Left ventricle myocardium superior (tissue), 1 donor: ENCODE measurements at places on chromosomes 5 and 9. TPM values are rescaled to one million over a fixed set of nuclear protein-coding genes. Genes with fewer than 3 reads are reported as not detected.

INSL4 gene
- total RNA-seq = not detected

ST8SIA4 gene
- total RNA-seq = 5.4 TPM

PCDHGA8 gene
- 9.1 TPM for total RNA-seq

FCN2 gene
- total RNA-seq = not detected

ADAMTSL1 gene
- total RNA-seq = 0.97 TPM

PLAC8L1 gene
- 0.45 TPM for total RNA-seq

SLC36A2 gene
- 0.22 TPM for total RNA-seq

TRIO gene
- total RNA-seq = 57.0 TPM

CPLANE1 gene
- total RNA-seq = 10.3 TPM

ZCCHC10 gene
- 16.7 TPM for total RNA-seq

NKD2 gene
- total RNA-seq = 3.4 TPM

ADGRD2 gene
- not detected for total RNA-seq

TAF11L5 gene
- not detected for total RNA-seq

DPYSL3 gene
- total RNA-seq = 19.5 TPM

TMEM174 gene
- total RNA-seq = not detected

TCERG1 gene
- 15.5 TPM for total RNA-seq

CDKN2B-AS1 gene
- total RNA-seq = 0.17 TPM

TEX48 gene
- total RNA-seq = not detected

PCDHGA2 gene
- 6.0 TPM for total RNA-seq

SLC25A51 gene
- 23.0 TPM for total RNA-seq

SLC23A1 gene
- not detected for total RNA-seq

GARIN3 gene
- total RNA-seq = not detected

CBY3 gene
- total RNA-seq = not detected

C9orf43 gene
- total RNA-seq = 0.12 TPM

LOX gene
- total RNA-seq = 6.0 TPM

HRH2 gene
- total RNA-seq = 58.0 TPM

PCDHA5 gene
- total RNA-seq = not detected

CACNA1B gene
- total RNA-seq = 0.20 TPM

PKD2L2 gene
- 0.55 TPM for total RNA-seq
